ENCODE measurements at places on chromosomes 16 and 17.

DNA sequence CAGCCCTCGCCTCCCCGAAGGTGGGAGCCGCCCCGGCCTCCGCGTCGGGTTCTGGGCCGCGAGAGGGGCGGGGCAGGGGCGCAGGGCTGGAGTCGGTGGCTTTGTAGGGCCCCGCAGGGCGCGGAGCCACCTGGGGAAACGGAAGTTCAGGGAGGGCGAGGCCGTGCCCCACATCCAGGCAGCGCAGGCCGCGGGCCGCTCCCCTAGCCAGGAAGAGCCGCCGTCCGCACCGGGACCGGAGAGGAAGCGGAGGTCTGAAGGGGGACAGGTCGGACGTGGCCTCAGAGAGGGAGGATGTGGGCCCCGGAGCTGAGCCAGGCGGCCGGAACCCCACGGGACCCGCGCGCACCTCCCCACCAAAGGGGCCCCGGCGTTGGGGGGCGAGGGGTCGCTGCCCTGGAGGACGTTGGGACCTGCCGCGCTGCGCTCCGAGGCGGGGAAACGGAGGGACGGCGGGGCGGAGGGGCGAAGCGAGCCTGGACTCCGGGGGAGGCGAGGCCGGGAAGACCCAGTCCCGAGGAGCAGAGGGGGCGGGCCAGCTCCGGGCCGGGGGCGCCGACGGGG lies 482 bp upstream of the SLC16A3 start:
- no peak for DNase-seq

GRCh38 chr16:78269256-78269655 lies 169.8 kb downstream of the WWOX start:
- no peak for DNase-seq

DNA sequence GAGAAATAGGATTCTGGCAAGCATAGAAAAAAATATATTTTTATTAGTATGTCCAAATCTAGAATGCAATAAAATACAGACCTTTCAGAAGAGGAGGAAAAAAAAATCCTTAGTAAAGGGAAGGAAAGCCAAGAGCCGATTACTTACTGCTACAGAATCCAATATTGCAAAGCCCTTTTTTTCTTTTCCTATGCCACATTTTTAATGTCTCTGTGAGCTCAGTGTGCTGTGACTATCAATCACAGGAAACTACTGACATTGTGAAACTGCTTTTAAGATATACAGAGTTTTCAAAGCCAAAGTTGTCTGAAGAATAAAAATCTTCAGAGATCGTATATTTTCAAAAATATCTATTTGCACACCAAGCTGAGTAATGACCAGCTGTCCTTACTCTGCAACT lies 120.4 kb downstream of the CHD9NB start:
- DNase-seq: no peak

- DNase-seq: no peak
These were observed 56.3 kb upstream of the HAS3 start for GRCh38 chr16:69049146-69049545.

- DNase-seq: no peak
These were observed 1.9 kb upstream of the GDPD3 start for GRCh38 chr16:30115238-30115637.

DNA sequence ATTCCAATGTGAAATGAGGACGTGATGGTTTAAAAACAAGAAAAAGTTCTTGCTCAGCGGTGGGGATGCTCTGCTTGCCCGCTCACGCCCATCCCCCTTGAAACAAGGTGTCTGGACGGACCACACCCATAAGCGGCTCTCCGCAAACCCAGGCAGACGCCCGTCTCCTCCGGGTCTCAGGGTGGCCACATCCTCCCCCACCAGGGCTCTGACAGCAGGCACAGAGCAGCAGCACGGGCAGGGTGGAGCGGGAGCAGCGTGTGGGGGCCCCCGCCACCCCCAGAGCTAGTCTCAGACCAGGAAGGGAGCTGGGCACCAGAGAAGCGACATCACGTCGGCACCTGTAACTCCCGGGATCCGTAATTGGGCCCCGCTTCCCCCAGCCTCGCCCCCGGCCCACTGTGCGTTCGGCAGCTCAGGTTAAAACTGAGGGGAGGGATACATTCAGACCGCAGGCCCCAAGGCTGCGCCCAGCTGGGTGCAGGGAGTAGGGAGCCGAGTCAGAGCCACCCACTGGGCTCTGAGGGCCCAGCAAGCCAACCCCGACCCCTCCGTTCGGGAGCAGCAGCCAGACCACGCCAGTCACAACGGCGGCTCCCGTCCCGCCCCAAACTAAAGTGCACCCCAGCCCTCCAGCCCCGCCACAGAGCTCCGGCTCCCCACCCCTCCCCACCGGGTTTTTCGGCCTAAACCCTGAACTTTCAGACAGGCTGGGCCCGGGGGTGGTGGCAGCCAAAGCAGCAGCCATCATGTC lies 22.0 kb downstream of the CLUH start:
- peak; percentile 13 for DNase-seq

DNA sequence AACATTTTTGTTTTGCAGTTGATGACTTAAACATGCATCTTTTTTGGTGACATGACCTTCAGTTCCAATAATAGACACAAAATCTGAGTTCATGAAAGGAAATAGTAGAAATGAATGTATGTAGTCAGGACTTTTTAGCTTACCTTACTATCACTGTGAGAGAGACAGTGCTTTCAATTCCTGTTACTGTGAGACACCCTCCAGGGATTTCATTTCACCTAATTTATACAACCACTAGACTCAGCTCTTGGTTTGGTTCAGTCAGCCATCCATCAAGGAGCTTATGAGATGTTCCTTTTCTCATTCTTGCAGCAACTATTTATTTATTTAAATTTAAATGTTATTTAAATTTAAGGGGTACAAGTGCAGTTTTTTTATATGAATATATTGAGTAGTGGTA lies 77.9 kb downstream of the MAP2K4 start:
- DNase-seq: no peak

DNA sequence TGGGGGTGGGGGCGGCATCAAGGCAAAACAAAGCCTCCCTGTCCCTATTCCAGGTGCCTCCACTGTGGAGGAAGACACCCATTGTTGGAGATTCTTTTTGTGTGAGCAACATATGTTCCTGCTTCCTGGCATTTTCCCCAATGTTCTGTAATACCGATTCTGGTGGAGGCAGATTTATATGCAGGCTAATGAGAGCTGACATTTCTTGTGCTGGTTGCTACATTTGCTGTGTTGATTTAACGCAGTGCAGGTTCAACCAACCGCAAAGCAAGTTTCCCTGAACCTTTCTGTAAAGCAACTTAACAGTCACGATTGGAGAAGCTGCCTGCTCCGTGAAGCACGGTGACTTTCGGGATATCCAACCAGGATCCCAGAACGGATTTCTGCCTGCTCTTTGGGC lies 260.5 kb downstream of the CBLN1 start:
- no peak for DNase-seq

DNA sequence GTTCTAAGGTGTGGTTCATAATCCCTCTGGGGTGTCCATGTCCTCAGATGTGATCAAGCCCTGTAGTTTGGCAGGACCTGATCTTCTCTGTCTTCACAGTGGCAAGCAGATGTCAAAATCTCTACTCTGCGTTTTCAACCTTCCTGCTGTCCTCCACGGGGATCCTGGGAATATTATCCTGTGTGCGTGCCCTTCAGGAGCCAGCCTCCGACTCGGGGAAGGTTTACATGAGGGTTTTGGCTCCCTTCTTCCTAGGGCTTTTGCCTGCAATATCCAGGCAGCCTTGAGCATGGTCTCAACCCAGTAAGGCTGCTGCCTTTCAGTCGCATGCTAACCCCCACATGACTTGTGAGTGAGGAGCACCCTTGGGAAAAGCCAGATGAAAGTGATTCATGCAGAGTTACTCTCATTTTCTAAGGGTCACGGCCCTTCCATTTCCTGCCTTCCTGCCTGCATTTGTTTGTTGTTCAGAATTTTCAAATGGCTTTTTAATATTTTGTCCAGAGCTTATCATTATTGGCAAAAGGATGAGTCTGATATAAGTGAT lies 202.2 kb upstream of the CHMP6 start:
- DNase-seq: no peak
